ENCODE measurements at places on chromosomes 11 and 22. TPM values are rescaled to one million over a fixed set of nuclear protein-coding genes. Genes with fewer than 3 reads are reported as not detected.
A peak's percentile ranks its signal among the peaks of the same experiment; 100 is the strongest.

DNA sequence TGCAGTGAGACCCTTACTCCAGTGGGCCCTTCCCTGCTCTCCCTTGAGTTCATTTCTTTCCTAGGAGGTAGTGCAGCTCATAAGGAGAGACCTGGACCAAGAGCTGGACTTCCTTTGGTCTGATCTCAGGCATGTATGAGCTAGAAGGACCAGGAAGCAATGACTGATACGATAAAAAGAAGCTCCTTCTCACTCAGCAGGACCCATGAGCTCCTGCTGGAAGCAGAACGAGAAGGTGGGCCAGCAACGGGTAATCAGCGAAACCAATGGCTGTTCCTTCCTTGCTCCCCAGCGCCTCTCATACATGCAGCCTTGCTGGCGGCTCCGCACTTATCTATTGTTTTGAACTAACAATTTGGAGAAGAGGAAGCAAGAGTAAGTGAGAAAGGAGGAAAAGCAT lies 56.8 kb downstream of the RPUSD4 start:
- no peak for DNase-seq

DNA sequence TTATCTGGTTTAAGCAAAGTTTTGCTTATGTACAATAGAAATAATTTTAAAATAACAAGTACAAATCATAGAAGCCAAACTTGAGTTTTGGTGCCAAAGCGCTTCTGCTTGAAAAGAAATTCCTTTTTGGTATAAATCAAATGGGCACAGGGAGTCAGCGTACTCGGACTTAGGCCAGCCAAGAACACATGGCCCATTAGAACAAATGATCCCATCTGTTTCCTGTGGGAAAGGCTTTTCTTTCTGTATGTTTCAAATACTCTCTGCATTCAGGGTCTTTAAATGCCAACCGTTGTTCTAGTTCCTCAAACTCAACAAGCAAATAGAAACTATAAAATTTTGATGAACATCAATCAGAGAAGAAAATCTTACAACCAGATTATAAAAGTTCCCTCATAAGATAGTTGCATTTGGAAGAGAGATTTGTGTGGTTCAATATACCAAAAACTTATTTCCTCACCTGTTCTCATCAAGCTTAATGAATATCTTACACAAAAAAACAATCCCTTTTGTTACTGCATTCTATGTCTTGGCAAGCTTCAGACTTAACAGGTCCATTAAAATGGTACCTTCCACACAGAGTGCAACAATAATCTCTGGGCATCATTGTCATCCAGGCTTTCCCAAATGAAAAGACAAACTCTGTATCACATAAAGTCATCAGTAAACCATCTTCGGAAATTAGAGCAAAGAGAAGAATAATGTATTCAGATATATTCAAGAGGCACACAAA lies 739.8 kb upstream of the API5 start:
- peak; percentile 72 for DNase-seq

The PGA5 gene
- total RNA-seq: not detected

- no peak for DNase-seq
Observed at GRCh38 chr22:20113551-20114310, 2.2 kb upstream of the RANBP1 start.

GRCh38 chr11:69220561-69221051 lies 64.9 kb downstream of the SMIM38 start:
- DNase-seq: no peak

DNA sequence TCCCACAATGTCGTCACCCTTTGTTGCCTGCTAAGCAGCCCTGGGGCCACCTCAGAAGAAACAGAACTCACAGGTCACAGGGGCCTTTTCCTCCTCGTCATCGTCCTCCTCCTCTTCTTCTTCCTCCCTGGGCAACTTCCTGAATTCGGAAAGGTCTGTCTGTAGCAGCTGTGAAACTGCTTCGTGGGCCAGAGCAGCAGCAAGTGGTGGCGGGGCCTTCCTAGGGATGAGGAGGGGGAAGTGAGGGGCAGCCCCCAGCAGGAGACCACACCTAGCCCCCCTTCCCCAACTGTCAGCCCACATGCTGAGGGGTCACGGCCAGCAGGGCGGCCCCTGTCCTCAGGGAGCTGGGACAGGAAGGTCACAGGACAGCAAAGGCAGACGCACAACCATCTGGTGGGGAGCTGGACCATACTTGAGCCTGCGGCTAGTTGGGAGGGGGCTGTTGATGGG lies 13.2 kb downstream of the PPM1F start:
- no peak for DNase-seq

- no peak for DNase-seq
Observed at GRCh38 chr11:103537904-103538502, 428.8 kb downstream of the DYNC2H1 start.

The PHF21B gene
- 21.9 TPM for total RNA-seq

DNA sequence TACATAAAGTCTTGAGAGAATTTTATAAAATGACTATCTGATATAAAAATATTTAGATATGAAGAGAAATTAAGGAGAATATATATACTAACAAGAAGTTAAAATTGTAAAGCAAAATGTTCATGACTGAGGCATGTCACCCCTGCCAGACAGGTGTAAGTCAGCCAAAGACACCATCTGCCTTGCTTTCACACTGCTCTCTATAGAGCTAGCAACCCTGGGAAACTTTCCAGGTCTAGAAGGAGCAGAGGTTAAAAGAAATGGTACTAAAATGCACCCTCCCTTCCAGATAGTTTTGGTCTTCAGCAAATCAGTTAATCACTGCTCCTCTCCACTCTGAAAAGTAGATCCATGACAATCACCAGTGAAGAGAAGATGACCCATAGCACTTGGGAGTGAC lies 16.5 kb downstream of the PPP2R1B start:
- peak; percentile 83 for DNase-seq

- DNase-seq: no peak
Observed at GRCh38 chr11:97751952-97752351, 1268.8 kb upstream of the CNTN5 start.

DNA sequence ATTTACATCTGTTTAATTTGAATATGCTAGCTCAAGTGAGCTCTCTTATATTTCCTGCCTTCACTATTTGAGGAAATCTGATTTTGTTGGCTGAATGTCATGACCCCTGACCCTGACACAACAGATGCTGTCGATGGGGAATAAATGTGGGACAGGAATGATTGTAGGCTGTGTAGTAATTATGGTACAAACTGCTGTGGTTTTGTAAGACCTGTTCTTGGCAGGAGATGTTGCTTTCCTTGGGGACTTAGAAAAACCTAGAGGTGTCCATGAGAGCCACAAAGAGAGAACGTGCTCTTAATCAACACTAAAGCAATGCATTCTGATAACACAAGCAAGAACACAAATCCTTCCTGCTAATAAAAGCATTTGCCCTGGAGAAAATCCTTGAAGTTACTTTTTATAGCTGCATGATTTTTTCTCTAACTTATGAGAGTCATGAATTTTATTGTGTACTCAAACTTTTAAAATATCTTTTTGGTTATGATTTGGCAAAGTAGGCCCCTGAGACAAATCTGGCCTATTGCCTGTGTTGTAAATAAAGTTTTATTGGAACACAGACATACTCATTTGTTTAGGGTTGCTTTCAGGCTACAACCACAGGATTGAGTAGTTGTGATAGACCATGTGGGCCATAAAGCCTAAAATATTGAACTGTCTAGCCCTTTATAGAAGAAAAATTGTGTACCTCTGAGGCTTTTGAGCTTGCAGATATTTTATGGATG lies 90.2 kb downstream of the DDX10 start:
- no peak for DNase-seq

The OR5M10 gene
- total RNA-seq: not detected

DNA sequence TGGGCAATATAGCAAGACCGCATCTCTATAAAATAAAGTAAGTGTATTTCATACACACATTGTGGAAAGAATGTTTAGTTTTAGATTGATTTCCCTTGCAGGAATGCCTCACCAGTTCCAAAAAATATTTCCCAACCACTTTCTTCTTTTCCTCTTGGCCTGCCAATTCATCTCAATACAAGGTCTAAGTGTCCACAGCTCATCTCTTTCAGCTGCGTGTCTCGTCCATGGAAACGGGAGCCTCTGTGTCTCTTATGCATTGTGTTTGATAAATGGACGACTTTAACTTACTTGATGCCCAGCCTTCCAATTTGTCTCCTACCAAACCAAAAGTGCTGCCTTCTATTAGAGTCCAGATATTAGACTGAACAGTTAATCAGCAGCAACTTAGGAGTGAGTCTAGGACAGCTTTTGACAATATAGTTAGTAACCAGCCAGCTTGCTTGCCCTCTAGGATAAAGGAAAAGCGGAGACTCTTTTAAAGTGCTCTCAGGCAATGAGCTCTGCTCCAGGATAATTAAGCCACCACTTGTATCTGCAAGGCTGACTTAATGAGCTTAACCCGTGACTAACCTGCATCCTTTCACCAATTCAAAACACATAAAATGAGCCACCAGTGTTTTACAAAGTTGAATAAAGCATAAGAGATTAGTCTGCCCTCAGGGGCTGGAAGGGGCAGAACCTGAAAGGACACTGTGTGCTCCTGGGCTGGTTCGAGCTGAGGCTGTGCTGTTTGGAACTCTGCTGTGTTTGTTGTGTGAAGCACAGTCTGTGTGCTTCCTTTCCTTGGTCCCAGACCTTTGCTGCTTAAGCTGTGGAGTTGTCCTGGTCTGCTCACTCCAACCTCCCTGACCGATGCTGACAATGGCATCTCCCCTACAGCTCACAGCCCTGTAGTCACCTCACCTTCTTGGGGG lies 27.5 kb downstream of the FBXO7 start:
- no peak for DNase-seq
